Activated CD4-positive, CD25-positive, alpha-beta regulatory T cell (primary cell): ENCODE measurements at places on chromosomes 12 and 14.

- DNase-seq, result no peak
Measured at GRCh38 chr12:58521152-58521551, 399.2 kb downstream of the LRIG3 start.

DNA sequence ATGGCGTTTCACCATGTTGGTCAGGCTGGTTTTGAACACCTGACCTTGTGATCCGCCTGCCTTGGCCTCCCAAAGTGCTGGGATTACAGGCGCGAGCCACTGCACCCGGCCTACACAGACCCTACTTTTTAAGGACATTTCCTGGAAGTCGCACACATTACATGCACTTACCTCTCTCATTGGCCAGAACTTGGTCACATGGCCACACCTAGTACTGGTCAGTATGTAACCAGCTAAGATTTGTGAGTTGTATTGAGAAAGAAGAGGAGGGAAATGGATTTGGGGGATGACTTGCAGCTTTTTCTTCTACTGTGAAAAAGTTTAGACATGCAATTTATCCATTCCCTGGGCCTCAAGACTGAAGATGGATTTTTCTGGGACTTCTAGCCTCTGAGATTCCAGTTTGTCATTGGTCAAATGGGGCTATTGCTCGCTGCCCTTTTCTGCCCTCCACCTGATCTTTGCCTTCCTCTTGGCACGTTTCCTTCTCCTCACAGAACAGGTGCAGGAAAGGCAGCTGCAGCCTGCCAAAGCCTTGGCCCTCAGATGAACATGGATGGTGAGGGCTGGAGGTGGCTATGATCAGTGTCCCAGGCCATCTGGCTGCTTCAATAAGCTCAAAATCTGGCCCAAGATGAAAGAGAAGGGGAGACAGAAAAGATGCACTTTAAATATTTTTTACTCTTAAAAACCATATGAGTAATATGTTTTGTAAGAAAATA lies 7.1 kb upstream of the ZDHHC22 start:
- DNase-seq, result no peak

DNA sequence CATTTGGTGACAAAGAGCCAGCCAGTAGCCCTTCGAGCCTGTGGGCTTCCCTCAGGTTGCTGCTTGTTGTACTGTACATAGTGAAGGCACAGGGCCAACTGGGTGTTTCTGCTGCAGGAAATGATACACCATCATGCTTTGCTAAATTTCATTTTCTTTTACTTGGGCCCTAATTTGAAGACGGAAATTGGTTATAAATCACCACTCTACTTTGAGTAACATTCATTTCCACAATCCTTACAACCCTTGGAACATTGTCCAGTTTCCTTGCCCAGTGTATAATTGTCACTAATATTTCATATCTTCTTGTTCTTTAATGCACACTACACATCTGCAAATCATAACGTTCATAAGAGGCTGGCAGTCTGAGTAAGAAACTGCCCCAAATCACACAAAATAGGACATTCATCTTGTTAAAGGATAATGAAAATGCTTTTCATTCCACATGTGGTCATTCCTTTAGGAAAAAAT lies 30.2 kb downstream of the MSRB3 start:
- DNase-seq, result no peak

GRCh38 chr12:90683871-90684270 lies 271.1 kb downstream of the CCER1 start:
- no peak for DNase-seq

DNA sequence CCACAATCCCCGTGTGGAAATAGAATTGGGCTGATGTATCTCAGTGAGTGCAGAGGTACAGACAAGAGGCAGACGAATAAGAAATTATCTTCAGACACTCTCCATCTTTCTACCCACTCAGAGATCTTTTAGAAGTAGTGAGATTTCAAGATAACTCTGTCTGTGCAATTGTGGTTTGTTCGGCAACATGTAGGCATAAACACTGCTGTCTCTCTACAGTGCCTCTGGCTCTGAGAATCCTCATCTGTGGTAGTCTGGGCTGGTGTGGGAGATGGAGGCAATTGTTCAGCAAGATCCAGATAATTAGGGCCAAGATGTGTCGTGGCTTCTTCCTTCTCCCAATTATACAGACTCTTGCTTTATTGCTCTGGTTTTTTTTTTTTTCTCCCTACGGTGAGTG lies 3.1 kb downstream of the HOXC13 start:
- DNase-seq, result no peak

DNA sequence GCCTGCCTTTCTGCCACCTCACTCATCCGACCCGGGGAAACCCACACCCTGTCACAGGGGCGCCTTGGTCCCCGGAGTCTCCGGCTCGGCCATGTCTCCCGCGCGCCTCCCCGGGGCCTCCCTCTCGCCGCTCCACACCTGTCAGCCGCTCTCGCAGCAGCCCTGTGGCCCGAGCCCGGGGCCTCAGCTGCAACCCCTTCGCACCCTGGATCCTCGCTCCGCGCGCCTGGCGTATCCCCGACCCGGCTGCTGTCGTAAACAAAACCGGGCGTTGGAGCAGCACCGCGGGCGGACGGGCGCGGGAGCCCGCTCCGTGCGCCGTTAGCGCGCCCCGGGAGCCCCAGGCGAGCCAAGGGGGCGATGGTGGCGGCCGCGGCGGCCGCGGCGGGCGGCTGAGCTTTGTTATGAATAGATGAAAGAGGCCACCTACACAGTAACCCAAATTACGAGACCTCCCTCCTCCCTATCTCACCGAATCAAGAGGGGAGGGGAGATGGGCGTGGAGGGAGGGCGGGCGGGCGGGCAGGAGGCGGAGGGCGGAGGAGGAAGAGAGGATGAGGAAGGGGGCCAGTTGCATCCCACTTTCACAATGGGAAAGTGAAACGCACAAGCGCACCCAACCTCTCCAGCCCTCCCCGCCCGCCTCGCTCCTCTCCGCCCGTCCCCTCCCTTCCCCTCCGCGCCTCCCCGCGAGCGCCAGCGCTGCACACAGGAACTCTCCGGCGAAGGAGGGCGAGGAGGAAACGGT lies at the start of gene PLXNC1:
PLXNC1 (plus strand) TSS at position 587 of the 748 bp plus-strand sequence. CDS start 395 bp downstream, outside the sequence.
- peak; percentile 53 for DNase-seq

DNA sequence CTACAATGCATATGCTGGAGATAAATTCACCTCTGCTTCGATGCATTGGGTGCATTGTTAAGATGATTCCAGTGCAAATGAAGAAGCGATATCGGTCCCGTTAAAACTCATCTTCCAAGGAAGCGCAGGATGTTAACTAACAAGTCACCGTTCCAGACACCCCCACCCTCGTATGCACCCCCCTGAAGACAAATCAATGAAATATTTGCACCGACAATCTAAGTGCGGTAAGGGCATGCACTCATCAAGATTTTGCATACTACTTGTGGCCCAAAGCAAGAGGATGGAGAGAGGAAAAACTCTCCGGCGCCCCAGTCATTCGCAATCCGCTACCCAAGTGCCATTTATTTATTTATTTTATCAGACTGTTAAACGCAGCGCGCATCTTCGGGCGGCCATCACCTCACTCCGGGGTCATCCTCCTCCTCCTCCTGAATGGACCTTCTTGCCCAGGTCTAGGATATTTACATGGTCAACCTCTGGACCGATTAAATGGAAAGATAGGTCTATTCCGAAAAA lies 1.2 kb downstream of the NOVA1 start:
- no peak for DNase-seq

DNA sequence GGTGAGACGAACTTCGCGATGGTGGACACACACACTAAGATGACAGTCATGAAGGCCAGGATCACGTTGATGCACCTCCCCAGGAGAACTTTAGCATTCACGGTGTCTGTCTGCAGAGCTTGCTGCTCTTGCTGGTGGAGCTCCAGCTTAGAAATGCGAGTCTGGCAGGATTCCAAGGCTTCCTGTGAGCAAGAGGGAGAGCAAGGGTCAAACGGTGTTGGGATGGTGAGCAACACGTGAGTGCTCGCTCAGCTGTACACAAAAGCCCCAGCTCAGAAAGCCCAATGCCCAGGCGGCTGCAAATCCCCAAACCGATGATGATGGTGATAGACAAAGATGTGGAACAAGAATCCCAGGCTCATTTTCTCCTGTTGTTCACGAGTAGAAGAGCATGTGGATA lies 78.8 kb downstream of the TMCC3 start:
- DNase-seq, result no peak

GRCh38 chr12:15590180-15590826 lies 198.9 kb downstream of the EPS8 start:
- DNase-seq, result no peak

GRCh38 chr14:104517426-104517825 lies 62.1 kb upstream of the C14orf180 start:
- DNase-seq, result no peak

- DNase-seq, result no peak
Measured at GRCh38 chr12:69331909-69332684, 16.1 kb upstream of the LYZ start.

GRCh38 chr14:102503641-102504327 lies 5.8 kb downstream of the ANKRD9 start:
- DNase-seq, result no peak

- DNase-seq, result no peak
Measured at GRCh38 chr12:123083661-123084571, 67.0 kb downstream of the PITPNM2 start.

DNA sequence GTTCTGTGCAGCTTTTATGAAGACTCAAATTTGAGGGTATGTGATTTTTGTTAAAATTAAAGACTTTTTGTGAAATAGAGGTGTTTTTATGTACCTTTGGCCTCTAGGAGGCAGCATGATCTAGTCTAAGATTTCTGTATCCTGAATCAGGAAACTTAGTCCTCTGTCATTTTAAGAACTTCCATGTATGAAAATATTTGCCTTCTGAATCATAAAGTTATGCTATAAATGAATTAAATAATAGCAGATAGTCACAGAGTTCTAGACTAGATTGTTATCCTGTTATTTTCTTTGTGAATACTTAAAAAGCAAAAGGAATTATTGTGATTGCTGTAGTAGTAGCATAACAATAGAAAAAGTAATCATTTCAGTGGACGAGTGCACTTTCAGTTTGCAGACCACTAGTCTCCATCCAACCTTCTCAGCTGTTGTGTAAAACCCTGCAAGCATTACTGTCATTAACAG lies 56.3 kb downstream of the FGD4 start:
- no peak for DNase-seq

DNA sequence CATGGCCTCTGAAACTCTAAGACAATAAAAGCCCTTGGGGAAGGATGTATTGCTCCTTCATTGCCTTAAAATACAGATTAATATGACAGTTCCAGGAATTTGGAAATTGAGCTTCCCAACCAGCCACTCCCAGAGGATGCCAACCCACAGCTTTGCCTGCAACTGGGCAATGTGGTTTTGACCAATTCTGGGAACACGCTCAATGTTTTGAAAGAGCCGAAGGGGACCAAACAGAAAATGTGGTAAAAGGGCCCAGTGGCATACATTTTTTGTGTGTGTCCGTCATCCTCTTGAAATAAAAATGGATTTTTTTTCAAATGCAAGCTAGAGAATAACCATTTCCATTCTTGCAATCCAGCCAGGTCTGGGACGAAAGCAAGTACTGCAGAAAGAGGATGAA lies 88.3 kb upstream of the PLEKHG7 start:
- DNase-seq, result no peak

DNA sequence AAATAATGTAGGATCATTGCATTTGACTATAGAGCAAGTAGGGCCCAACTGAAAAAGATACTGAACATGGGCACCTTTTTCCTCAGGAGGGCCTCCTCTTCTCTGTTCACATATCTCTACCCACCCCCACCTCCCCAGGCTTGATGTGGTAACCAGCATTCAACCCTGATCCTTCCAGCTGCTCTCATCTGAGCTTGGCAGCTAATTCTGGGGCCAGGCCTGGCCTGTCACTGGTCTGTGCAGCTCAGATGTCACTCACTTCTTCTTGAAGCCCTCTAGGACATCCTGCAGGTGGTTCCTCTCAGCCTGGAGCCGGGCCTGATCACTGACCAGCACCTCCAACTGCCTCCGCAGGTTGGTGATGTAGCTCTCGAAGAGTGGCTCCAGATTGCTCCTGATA lies 2.1 kb downstream of the KRT84 start:
- no peak for DNase-seq

- no peak for DNase-seq
Measured at GRCh38 chr12:122304924-122305323, 38.6 kb upstream of the VPS33A start.

DNA sequence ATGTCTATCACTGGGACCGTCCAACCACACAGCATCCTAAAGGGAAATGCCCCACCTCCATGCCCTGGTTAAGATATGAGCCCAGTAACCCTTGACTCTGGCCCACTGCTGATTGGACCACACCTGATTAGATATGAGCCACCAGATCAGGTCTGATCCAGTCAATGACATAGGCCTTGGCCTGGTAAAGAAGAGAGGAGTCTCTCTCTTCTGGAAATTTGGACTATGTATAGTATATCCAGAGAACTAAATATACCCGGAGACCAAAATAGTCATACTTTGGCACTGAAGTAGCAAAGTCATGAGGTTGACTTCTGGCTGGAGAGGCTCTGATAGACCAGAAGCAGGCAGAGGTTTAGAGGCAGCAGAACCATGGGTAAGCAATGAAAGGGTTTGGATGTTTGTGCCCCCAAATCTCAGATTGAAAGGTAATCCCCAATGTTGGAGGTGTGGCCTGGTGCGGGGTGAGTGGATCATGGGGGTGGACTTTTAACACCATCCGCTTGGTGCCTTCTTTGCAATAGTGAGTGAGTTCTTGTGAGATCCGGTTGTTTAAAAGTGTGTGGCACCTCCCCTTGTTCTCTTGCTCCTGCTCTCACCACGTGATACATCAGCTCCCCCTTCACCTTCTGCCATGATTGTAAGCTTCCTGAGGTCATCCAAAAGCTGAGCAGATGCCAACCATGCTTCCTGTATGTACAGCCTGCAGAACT lies 68.4 kb downstream of the HSPB8 start:
- DNase-seq, result no peak
